ENCODE measurements at places on chromosomes 12 and 14.

DNA sequence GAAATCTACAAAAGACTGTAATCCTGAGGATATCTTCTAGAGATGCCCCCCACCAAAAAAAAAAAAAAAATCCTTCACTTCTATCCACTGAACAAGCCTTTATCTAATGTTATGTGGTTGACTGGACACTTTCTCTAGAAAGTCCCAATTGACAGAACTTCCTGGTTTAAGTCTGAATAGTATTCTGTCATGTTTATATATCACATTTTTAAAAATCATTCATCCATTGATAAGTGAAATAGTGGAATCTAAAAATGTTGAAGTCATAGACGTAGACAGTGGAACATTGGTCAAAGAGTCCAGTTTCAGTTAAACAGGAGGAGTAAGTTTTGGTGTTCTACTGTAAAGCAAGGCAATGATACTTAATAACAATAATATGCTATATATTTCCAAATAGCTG is 297.0 kb downstream of the SSPN start:
- no peak for DNase-seq

GRCh38 chr14:92657457-92658142 is 90.8 kb downstream of the LGMN start:
- no peak for DNase-seq

DNA sequence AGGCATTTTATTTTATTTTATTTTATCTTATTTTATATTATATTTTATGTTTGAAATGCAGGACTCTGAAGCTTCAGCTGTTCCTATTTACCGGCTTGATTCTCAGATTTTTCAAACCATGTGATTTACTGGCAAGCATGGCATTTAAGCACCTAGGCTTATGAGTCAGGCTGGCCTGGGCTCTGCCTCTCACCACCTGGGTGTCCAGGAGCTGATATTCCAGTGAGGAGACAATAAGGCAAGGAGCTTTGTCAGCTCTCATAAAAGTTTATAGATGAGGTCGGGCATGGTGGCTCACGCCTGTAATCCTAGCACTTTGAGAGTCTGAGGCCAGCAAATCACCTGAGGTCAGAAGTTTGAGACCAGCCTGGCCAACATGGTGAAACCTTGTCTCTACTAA is 2.1 kb downstream of the DAO start:
- no peak for DNase-seq

DNA sequence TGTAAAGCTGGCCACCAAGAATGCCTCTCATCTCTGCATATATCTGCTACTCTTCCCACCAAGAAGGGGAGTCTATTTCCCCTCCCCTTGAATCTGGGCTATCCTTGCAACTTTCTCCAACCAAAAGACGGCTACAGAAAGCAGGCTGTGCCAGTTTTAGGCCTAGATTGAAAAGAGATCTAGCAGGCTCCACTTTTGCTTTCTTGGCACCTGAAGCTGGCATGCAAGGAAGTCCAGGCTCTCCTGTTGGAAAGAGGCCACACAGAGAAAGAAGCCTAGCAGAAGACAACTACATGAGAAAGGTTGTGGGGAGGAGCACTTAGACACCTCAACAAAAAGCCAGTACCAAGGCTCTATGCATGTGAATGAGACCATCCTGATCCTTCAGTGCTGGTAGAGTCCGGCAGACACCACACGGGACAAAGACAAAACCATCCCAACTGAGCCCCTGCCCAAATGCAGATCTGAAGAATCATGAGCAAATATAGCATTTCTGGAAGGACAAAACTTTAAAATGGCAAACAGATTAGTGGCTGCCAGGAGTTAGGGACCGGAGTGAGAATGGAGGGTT is 68.0 kb downstream of the SPPL3 start:
- no peak for DNase-seq

Data from T-helper 22 cell (primary cell).